ENCODE measurements at places on chromosomes 1 and 21.

DNA sequence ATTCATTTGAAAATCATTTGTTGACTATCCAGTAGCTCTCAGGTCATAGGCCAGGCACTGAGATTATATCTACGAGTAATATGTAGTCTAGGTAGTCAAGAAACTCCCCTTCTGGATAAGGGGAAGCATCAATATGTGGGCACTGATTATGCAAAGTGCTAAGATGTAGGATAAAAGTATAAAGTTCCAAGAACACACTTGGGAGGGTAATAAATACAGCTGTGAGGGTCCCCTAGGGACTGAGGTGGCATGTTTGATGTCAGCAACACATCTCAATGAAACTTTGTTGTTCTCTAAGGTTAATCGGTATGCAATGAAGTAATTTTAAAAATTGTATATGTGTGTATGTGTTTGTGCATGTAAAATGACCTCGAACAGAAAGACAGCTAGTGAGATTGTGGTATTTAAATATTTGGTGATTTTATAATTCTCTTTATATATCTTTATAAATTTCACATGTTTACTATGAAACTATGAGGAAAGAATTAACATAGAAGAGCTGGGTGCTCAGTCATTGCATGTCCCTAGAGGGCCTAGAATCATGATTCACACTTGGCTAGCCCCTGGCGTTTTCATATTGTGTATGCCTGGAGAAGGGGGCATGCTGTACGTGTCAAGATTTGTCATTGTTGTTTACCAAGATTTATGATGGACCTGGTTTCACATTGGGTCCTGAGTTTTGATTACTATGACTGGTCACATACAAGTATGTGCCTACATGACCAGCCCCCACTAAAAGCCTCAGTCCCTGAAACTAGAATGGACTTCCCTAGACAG, 140.1 kb upstream of the DUSP10 start:
- no peak for DNase-seq

DNA sequence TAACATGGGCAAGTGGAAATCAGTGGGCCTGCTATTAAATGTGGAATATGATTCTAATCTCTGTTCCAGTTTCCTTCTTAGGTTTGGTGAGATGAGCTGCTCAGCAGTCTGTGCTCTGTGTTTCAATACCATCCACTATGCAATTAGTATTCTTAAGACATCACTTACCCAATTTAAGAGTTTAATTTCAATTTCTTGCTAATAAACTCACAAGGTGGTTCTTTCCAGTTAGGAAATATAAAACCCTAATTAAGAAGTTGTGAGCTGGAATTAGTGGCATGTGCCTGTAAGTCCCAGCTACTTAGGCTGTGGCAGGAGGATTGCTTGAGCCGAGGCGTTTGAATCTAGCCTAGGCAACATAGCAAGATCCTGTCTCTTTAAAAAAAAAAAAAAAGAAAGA, 51.7 kb downstream of the MPZL1 start:
- DNase-seq: no peak

DNA sequence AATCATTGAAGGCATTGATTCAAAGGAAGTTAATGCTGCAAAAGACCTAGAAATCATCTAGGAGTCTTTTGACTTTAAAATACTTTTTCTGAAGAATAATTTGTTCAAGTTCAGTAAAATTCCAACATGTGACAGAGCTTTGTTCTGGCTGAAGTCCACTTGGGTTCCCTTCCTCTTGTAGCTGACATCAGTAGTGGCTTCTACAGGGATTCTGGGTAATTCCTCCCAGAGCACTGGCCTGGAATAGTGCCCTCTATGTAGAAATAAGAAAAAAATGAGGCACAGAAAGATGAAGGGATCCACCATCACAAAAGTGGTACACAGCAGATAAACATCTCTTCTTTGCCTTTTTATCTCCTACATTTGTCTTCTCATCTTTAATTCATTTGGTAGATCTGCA, 548.1 kb downstream of the LTN1 start:
- no peak for DNase-seq

DNA sequence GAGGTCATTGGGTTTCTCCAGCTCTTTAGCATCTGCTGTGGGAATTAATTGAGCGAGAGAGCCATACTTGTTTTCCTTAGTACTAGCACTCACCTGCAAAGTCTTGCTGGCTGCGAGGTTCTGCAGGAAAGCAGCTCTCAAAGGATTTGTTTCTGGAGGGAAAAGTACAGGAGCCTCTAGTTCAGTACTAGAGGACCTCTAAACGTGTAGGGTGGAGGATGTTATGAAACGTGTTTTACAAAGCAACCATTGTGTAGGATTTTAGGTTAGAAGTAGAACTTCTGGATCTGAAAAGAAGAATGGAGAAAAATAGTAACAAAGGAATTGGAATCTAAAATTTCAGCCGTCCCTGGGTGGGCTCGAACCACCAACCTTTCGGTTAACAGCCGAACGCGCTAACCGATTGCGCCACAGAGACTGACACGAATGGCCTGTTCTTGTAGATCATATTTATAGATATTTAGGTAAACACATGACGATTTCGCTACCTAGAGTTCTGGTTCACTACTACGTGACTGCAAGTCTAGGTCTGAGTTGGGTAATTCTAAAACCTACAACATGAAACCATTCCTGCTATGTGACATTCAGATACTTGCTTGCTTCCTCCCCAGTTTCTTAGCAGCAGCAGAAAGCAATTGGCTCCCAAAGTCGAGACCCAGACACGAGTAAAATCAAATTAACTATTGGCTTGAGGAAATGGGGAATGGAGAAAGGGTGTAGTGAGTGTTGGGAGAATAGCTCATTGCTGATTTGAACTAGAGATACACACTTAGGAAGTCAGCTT, 60.2 kb upstream of the CFAP126 start:
- DNase-seq: no peak

DNA sequence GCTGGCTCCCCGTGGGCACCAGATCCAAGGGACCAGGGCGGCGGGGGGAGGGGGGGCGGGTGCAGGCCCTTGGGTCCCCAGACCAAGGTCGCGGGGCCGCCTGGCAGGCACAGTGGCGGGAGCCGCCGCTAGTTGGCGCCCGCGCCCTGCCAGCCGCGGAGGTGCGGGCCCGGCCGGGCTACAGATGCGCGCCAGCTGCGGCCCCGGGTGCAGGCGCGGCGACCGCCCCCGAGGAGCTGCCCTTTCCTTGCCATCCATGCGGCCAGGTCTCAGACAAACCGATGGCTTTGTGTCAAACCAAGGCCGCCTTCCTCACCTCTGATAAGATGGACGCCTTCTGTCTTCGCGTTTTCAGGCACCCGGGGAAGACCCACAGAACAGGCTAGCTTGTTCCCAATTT, 2.2 kb upstream of the RUNX3 start:
- DNase-seq: no peak

- DNase-seq: no peak
Measured at GRCh38 chr1:119323216-119323982, 45.2 kb upstream of the HAO2 start.

DNA sequence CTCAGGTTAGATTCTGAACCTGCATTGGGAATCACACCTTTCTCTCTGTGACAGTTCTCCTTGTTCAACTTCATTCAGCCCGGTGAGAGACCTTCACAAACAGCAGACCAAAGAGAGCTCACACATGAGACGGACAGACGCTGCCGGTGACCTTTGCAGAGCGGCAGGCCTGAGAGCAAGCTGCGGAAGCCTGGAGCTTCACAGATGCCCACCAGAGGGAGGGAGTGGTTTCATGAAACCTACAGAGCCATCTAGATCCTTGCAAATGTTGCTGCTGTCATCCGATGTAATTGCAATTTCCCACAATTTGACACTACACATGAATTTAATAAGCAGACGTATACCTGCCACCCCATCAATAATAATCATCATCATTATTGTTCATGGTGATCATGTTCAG, 39.4 kb downstream of the GRIK3 start:
- no peak for DNase-seq

DNA sequence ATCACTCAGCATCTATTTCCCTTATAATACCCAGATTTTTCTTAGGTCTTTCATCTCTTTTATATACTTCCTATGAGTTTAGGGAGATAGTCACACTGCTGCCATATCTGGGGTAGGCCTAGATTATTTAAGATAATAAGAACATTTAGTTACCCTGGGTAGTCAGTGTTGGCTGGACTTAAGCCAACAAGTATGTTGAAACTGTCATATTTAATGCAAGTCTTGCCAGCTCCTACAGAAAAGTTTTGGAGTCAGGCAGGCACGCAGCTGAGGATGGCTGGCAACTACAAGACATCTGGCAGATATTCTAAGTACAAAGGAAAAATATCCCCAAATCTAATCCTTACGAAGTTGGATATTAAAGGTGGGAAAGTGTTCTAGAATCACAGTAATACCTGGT, 19.2 kb upstream of the DEPDC1 start:
- DNase-seq: no peak

DNA sequence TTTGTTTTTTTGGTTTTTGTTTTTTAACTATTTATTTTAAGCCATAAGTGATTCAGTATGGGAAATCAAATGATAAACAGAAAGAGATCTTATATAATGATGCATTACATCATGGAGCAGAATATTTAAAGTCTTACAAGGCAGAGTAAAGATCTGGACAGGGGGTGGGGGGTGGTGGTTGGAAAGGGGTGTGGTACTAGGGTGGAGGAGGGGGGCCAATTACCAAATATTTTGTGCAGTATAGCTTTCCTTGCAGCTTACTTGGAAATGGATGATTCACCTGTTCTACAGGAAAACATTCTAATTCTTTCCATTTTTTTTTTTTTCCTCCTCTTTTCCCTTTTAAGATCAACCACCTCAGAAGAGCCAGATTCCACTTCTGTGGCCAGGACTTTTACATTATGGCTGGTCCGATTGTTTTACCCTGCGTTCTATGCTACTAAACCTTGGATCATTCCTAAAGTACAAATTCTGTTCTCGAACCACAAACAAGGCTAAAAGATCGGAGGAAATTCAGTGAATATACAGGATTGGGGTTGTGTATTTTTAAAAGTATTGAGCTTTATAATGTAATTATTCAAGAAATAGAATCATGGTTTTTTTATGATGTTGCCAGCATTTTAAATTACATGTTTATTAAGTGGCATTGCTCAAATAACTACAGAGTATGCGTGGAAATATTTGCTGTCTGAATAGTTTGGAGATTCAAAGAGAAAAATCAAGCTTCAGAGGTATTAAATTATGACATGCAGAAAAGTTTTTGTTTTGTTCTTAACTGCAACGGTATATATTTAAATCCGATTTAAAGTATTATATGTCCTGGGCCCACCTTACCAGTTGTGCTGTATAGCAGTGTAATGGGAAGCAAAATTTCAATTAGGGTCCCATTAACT, 859.5 kb downstream of the USP25 start:
- DNase-seq: no peak

DNA sequence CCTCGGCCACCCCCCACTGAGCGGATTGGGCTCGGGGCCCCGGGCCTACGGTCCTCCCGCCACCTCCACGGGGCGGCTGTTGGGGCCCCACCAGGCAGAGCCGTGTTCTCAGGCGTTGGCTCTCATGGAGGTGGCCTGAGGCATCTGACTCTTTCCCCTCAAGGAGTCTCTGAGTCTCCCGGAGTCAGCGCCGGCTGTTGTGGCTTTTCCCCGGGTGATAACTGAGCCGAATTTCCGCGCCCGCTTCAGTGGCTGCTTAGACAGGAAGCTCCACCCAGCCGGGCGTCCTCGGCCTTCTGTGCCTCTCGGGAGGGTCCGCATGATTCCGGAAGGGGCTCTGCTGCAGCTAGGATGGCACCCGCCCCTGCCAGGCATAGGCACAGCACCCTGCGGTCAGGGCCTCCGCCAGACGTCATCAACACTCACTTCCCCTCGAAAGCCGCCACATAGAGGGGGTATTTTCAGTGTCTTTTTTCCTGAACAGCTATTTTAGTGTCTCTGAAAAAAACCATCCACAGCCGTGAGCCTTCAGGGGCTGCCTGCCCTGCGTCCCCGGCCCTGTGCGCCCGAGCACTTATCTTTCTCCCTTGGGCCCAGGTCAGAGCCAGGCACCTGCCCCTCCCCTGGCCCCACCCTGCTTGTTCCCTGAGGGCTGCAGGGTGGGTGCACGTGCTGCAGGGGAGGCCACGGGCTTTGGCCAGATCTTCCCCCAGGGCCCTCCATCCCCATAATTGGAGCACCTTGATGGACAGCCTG, 72.9 kb downstream of the SKI start:
- peak; percentile 91 for DNase-seq

GRCh38 chr1:106603616-106604015, 452.9 kb upstream of the PRMT6 start:
- no peak for DNase-seq

- DNase-seq: no peak
Measured at GRCh38 chr1:243291292-243291691, 35.5 kb downstream of the SDCCAG8 start.

GRCh38 chr1:29690156-29690555, 453.8 kb downstream of the PTPRU start:
- peak; percentile 37 for DNase-seq

- no peak for DNase-seq
Measured at GRCh38 chr1:15008783-15009729, 144.5 kb upstream of the TMEM51 start.

GRCh38 chr1:67635055-67635809, 49.8 kb upstream of the GADD45A start:
- DNase-seq: no peak

Data from natural killer cell treated with Interleukin-12 subunit alpha and Interleukin-12 subunit beta and Interleukin-15 and Interleukin-18, amount 100 ng/mL, for 72 hours (primary cell).